NCI-H2171 (cell line): ENCODE measurements at places on chromosomes 6 and 20.

DNA sequence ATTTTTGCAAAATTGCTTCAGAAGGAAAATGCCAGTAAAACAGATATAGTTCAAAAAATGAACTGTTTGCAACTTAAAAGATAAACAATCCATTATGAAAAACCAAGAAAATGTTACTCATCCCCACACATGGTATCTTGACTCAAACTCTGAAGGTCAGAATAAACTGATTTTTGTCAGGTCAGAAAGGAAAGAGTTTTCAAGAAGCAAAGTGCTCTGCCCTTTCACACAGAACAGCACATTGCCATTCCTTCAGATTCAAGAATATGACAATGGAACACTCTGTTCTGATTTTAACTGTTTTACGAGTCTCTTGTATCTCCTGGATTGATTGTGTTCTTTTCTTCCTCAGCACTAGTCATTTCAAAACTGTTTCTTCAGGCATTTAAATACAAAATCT, 33.8 kb upstream of the NT5E start:
- DNase-seq = no peak

DNA sequence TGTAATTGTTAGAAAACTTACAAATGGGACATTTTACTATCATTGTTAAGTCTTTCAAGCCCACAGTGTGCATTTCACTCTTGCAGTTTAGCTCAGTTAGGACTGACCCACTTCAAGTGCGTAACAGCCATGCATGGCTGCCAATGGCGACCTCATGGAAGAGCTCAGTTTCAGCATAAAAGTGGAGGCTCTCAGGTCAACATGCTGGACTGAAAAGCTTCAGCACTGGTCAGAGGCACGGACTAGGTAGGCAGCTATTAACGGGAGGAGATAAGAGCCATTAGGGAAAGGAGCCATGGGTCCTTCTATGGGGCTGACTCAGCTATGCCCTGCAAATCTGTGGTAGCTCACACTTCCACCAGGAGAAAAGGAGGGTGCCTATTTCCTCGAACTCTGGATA, 101.8 kb downstream of the TTLL2 start:
- DNase-seq = no peak

DNA sequence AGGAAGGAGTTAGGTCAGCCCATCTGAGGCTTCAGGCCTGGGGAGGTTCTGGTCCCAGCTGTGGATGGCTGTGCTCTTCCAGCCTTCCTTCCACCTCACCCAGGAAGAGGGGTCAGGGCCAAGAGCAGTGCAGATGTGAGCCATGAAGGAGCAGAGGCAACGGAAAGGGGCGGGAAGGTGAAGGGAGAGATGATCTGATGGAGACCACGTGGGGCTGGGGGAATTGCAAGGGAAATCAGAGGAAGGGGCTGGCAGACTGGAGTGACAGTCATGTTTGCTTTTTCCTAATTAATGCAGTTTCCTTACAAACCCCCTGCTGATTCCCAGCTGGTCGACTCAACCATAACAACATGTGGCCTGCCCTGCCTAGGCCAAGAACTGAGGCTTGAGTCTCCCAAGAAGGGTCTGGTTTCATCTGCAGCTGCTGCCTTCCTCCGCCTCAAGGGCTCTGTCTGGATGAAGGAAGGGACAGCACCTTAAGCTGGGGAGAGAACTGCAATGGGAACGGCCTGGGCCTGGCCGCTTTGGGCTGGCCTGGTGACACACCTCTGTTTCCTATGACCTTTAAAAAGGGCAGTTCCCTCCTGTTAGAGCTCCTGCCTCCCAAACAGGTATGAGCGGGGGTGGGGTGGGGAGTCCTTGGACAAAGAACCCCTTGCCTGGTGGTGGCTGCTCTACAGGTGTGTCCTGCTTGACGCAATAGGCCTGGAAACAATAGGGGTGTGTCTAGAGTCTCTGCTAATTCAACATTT, 7.8 kb upstream of the MRPS18A start:
- DNase-seq = peak; percentile 92

- no peak for DNase-seq
Observed at GRCh38 chr20:49750611-49751396, 37.1 kb upstream of the B4GALT5 start.

DNA sequence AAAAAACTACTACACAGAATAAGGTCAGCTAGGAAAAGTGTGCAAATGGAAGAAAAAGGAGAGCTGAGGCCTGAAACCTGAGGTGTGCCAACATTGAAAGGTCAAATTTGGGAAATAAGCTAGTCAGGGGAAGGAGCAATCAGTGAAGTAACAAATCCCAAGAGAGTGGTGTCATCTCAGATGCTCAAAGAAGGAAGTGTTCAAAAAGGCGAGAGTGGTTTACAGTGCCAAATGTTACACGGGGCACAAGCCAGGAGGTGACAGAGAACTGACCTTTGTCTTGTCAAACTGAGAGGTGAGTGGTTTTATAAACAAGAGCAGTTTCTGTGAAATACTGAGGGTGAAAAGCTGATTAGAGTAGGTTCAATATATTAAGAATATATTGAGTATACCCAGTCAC, 83.0 kb upstream of the TCF21 start:
- no peak for DNase-seq

GRCh38 chr6:123994891-123995635, 191.4 kb downstream of the NKAIN2 start:
- no peak for DNase-seq

DNA sequence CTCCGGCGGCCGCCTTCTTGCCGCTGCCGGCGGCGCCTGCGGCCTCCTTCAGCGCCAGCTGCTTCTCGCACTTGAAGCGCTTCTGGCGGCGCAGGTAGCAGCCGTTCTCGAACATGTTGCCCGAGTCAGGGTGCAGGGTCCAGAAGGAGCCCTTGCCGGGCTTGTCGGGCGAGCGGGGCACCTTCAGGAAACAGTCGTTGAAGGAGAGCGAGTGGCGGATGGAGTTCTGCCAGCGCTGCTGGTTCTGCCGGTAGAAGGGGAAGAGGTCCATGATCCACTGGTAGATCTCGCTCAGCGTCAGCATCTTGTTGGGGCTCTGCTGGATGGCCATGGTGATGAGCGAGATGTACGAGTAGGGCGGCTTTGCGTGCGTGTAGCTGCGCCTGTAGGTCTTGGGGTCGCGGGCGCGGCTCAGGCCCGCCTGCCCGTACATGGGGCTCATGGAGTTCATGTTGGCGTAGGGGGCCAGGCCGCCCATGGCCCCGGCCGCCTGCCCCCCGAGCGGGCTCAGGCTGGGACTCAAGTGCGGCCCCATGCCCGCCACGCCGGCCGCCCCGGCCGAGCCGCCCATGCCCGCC, 1.9 kb downstream of the FOXA2 start:
- no peak for DNase-seq

- no peak for DNase-seq
Observed at GRCh38 chr6:28357036-28357435, 7.3 kb downstream of the ZKSCAN3 start.

DNA sequence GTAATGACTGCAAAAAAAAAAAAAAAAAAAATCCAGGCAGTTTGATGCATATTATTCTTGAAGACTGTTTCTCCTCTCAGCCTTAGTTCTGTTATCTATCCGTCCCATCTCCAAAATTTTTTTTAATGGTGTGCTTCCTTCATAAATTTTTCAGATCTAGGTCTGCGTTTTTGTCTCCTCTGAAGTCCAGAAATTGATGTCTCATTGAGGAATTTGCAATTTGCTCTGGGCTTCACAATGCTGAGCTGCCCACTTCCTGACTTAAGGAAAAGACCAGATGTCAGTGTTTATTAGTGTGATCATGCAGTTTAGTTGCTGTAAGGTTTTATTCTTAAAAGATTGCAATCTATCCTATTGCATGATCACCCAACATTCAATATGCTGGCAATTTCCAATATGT, 297.6 kb downstream of the ZNF217 start:
- no peak for DNase-seq
